GM23338 (cell line): ENCODE measurements at places on chromosomes 3 and 15. TPM values are rescaled to one million over a fixed set of nuclear protein-coding genes. Genes with fewer than 3 reads are reported as not detected.

CACNA2D2 gene
- 10.3 and 11.4 TPM in 2 replicates for total RNA-seq

POLG gene
- 70.2 and 74.1 TPM in 2 replicates for total RNA-seq

KNG1 gene
- total RNA-seq, result 0.49 TPM in 1 of 2 replicates, not detected in the other

DIPK2A gene
- total RNA-seq, result 38.5 and 44.8 TPM in 2 replicates

IGSF10 gene
- total RNA-seq, result 0.94 and 1.4 TPM in 2 replicates

DNA sequence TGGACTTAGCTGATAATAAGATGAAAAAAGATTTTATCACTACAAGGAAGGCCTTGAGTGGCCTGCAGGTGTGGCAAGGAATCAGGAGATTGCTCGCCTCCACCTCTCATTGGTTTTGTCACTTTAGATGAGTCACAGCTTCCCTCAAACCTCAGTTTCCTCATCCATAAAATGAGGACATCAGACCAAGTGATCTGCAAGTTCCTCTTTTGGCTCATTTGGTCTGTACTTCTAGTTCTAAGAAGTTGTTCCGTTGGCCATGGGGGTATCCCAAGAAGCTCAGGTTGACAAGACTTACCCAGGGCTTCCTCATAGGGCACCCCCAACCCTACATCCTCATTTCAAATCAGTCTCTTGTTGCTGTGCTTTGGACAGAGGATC lies 254.1 kb downstream of the UACA start:
- no peak for DNase-seq

DNA sequence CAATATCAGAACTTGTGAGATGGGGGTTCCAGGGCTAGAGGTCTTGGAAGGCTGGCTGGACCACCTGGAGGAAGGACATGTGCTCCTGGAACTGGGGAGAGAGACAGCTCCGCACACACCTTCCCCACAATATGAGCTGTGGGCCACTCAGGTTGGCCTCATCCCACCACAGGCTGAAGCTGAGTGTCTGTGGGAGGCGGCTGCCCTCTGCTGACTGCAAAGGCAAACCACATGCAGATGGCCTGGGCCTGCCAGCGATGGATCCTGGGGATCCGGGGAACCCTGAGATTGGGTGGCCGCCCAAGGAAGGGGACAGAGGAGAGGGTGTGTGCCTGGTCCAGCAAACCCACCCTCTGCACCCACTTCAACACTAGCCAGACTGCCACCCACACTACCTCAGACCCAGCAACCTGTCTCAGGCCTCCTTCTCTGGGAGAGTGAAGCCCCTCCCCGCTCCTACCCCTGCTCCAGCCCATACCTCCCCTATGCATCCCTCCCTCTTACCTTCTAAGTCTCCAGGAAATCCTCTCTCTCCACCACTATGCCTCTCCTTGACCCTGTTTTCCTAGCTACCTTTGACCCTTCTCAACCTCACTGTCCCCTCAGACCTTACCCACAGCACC lies 44.8 kb downstream of the CYP11A1 start:
- peak; percentile 85 for DNase-seq

- no peak for DNase-seq
Measured at GRCh38 chr3:24355806-24356205, 138.8 kb downstream of the THRB start.

DNA sequence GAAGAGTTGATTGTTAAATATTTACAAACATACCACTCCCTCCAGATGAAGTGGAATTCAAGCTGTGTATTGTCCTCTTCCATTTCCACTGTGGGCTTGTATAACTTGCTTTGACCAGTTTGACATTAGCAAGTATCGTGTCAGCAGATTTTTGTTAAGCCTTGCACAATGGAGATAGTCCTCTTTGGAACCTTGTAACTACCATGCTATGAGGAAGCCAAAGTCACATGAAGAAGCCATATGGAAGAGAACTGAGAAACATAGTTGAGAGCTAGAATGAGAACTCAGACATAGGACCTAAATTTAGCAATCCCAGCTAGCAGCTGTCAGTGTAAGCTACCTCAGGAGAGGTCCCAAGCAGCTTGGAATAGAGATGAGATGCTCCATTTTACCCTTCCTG lies 889.2 kb downstream of the PDCD6IP start:
- DNase-seq, result no peak

DNA sequence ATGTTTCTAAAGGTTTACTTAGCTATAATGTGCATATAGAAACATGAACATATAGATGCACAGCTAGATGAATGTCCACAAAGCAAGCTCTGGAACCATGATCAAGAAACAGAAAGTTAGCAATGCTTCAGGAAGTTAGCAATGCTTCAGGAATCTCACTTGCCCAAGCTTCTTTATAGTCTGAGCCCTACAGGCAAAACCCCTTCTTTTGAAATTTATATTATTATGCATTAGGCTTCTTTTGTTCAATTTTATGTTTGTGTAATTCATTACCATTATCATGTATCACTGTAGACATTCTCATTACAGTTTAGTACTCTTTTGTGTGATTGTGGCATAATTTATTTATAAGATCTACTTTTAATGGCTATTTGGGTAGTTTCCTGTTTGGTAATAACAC lies 286.4 kb upstream of the BCHE start:
- DNase-seq, result peak; percentile 11

- no peak for DNase-seq
Measured at GRCh38 chr3:122481390-122481789, 33.3 kb downstream of the KPNA1 start.

DNA sequence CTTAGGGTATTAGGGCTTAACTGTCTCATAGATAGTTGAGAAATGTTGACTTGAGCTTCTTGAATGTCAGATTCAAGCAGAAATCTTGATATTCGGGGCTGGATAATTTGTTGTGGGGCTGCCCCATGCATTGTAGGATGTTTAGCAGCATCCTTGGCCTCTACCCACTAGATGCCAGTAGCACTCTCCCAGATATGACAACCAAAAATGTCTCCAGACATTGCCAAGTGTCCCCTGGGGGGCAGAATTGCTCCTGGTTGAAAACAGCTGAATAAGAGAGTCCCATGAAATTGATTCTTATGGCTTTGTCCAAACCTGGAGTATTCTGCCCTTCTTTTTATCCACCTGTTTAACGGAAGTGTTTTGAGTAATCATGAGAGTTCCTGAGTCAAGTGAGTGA lies 15.9 kb upstream of the LCMT2 start:
- DNase-seq, result no peak

GRCh38 chr3:52524752-52525679 lies 8.6 kb downstream of the NT5DC2 start:
- DNase-seq, result no peak

GRCh38 chr3:116306720-116307119 lies 138.6 kb downstream of the LSAMP start:
- DNase-seq, result peak; percentile 44

- DNase-seq, result no peak
Measured at GRCh38 chr3:143240886-143241285, 121.3 kb downstream of the CHST2 start.

DNA sequence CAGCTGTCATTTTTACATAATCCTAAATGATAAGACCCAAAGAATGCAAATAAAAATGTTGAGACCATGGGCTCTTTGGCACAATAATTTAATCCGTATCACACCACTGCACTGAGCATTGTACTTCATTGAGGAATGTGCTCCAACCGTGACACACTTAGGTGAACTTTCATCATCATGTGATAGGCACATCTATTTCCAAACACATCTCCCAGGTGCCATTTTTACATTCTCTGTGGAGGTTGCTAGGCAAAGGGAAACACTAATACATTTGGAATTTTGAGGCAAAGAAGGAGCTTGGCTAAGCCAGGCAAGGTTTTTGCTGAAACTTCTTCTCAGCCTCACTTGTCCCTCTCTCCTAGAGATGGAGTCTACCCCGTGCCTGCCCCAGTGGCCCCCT lies 68.7 kb downstream of the LRTM1 start:
- no peak for DNase-seq

DNA sequence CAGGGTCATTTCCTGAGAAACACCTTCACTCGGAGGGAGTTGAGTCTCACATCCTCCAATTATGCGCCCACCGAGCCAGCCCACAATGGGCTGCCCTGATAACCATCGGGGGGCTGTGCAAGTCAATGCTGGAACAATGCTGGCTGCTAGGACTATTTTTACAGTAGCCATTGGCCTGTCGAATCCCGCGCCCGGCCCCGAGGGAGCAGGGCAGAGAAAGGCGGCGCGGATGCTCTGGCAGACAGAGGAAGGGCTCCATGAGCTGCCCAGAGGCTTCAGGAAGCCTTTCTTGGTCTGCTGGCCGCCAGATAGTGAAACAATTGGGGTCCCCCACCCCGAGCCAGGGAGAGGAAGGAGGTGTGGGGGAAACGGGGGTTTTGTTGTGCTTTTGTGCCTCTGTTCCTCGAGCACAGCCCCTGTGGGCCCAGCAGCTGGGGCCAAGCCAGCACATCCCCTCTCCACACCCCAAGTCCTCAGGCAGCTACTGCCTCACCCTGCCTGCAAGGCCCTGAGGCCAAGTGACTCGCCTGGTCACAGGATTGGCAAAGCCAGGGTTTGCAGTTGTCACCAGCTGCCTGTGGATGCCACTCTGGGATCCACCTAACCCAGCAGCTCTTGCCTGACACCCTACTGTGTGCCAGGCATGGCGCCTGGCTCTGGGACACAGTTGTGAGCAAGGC lies 39.0 kb downstream of the SLC6A6 start:
- no peak for DNase-seq

- DNase-seq, result peak; percentile 37
Measured at GRCh38 chr3:170258105-170258487, 35.9 kb downstream of the PRKCI start.

DNA sequence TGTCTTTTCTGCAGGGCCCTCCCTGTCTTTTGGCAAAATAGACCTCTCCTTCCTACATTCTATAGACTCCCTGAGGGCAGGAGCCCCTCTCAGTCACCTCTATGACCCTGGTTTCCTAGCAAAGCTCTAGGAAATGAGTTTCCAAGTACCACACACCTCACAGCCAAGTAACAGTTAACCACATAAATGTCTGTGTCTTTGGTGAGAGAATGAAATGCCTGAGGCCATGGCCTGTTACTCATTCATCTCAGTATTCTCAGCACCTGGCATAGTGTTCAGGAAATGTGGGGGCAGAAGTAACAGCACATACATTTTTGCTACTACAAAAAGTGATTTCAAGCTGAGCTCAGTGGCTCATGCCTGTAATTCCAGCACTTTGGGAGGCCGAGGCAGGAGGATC lies 21.0 kb downstream of the RFT1 start:
- no peak for DNase-seq

- DNase-seq, result no peak
Measured at GRCh38 chr3:6282918-6283317, 578.0 kb upstream of the GRM7 start.

DNA sequence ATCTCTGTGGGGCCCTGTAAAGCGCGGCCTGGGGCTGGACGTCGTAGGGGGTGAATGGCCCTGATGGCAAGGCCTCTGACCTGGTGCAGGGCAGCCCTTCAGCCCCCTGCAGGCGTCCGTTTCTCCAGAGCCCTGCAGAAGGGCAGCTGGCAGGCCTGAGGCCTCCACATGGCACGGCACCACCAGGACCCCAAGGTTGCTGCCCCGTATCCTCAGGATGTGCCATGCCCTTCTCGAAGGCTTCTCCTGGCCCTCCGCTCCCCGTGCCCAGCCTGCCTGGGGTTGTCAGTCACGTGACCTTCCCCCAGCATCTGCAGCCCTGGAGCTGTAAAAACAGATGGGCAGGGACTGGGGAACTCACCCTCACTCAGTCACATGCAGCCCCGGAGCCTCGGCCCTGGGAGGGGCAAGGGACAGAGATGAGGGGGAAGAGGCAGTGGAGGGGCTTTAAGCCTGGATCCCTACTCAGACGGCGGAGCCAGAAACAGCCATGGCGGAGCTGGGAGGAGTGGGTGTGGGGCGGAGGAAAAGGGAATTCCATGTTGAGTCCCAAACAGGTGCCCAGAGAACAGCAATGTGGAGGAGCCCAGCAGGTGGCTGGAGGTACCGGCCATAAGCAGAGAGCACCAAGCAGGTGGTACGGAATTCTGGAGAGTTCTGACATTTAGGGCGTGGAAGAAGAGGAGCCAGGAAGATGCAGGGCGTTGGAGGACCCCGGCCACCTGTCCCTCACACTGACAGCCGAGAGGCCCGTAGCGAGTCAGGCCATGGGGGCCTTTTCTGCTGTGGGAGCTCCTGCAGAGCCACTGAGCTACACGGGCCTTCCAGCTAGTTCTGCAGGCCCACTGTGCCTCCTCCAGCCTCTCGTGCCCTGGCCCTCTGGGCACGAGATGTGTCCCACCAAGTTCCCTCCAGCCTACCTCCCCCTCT lies 193.1 kb downstream of the XXYLT1 start:
- DNase-seq, result no peak

- DNase-seq, result no peak
Measured at GRCh38 chr3:101527906-101528305, 14.9 kb upstream of the SENP7 start.

DNA sequence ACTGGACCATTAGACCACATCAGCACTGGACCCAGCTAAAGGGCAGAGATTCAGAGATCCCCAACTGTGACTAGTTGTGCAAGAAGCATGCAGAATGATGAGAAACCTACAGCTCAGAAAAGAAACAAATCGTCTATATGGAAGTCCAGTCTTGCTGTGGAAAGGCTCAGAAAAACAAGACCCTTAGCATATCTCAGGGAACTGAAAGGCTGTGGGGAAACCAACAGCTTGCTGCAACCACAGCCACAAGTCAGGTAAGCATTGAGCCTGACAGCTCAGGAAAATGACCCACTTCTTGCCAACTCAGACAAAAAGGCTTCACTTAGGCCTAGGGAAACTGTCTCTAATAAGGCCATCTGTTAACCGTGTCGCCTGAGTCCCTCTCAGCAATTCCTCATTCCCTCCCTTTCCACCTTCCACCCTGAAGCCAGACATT lies 145.6 kb downstream of the LSAMP start:
- DNase-seq, result no peak

DNA sequence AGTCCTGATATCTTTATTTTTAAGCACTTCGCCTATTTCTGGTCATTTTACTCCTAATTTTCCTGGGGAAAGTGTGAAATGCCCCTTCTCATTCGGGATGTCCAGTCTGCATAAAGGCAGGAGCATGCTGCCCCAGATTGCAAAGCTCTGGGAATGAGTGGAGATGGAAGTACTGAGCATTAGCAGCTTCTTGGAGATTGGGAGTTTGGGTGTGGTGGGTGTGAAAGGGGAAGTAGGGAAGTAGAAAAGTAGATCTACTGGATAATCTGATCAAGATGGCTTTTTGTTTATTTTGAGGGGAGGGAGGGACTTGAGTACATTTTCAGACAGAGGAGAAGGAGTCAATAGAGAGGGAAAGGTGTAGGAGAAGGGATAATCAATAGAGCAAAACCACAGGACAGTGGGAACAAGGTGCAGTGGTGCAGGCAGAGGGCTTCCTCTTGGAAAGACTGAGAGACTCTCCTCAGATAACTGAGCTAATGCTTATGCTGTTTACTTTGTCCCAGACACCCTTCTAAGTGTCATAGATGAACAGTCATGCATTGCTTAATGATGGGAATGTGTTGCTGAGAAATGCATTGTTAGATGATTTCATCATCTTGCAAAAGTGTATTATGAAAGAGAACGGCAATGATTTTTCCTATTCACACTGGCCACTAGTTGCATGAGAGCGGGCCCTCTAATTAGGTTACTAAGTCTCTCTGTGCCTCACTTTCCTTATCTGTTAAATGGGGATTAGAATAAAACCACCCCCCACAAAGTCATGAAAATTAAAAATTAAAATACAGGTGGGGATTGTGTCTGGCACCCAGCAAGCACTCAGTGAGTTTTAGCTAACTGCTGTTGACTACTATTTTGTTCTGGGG lies 45.5 kb downstream of the PHLDB2 start:
- DNase-seq, result no peak
